ENCODE measurements at places on chromosomes 16 and 17. TPM values are rescaled to one million over a fixed set of nuclear protein-coding genes. Genes with fewer than 3 reads are reported as not detected.

The ABCC3 gene
- total RNA-seq: 18.1 TPM

The ZNF821 gene
- 7.2 TPM for total RNA-seq

The IRF8 gene
- total RNA-seq: not detected

The THUMPD1 gene
- 162 TPM for total RNA-seq

The POLDIP2 gene
- 77.2 TPM for total RNA-seq

The ITGA3 gene
- total RNA-seq: 768 TPM
